ENCODE measurements at places on chromosomes 11 and 22.

- ATAC-seq: no peak
These were observed 4.4 kb upstream of the MISFA start for GRCh38 chr11:18594999-18595749.

DNA sequence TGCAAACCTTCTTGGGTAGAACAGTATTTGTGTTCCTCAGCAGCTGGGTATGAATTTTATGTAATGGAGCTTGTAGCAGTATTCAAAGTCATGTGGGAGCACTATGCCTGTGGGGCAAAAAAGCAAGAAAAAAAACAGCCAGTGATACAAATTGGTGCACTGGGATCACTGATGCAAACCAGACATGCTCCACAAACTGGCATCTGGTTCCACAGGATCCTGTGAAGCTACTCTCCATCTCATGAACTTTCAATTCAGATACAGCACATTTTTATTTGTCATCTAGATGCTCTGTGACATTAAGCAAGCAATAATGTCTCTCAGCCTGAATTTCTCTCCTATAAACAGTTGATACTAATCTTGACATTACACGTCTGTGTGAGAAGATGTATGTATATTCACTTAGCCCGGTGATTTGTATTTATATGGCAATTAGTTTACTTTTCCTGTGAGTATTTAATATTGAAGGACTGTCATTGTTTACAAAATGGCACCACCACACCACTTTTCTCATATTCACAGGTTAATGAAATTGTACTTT lies 208.5 kb upstream of the GRIA4 start:
- ATAC-seq: no peak

- no peak for ATAC-seq
These were observed 10.5 kb upstream of the ARHGAP32 start for GRCh38 chr11:129202646-129203045.

DNA sequence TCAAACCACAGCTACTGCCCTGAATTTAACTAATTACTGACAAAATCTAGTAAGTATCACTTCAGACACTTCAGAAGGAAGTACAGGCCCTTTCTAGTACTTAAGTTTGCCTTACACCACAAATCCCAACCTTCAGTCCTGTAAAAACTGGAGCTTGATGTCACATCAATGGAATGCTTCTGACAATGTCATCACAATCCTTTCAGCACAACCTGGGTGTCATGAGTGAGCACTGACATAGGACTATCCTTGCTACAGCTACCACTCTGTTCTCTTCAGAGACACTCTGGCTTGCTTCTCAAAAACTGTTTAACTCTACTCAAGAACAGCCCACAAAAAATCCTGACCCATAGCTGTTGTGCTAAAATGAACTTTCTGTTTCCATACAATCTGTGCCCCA lies 108.2 kb downstream of the RRM1 start:
- no peak for ATAC-seq

GRCh38 chr11:33697997-33698396 lies 2.6 kb downstream of the C11orf91 start:
- no peak for ATAC-seq

All from activated T-helper 17 cell treated with anti-CD3 and anti-CD28 coated beads, Interleukin-2, amount 50 U/mL, for 72 hours (primary cell).